Posterior cingulate gyrus (tissue), 11 donors: ENCODE measurements at places on chromosomes 13 and 19.

- DNase-seq: no peak
Measured at GRCh38 chr19:58381460-58382212, 806 bp upstream of the ZNF837 start.

DNA sequence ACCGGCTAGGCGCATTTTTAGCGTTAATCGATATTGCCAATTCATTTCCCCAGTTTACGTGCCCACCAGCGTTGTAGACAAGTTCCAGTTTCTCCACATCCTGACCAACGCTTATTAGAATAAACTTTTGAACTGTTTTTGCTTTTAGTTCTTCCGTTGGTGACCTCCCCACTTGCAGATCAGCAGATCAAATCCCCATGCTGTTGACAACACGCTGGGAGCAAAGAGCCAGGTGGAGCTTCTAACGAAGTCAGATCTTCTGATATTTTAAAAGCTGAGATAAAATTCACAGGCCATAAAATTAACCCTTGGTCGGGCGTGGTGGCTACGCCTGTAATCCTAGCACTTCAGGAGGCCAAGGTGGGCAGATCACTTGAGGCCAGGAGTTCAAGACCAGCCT, 21.2 kb downstream of the RCN3 start:
- DNase-seq: no peak

DNA sequence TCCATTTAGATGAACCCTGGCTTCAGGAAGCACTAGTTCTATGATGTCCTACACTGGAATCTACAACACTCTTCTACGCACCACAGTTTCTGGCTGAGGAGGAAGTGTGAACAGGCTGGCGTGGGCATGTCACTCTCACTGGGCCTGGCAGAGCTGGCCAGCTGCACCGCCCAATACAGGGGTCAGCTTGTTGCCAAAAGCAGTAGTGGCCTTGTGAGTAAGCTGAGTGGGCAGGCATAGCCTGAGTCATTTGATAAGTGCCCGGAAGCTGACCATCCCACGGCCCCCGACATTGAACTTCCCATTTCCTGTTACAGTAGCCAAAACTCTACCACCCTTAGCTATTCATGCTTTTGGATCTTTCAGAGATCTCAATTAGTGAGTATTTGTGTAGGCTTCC, 240.9 kb upstream of the SERP2 start:
- no peak for DNase-seq

DNA sequence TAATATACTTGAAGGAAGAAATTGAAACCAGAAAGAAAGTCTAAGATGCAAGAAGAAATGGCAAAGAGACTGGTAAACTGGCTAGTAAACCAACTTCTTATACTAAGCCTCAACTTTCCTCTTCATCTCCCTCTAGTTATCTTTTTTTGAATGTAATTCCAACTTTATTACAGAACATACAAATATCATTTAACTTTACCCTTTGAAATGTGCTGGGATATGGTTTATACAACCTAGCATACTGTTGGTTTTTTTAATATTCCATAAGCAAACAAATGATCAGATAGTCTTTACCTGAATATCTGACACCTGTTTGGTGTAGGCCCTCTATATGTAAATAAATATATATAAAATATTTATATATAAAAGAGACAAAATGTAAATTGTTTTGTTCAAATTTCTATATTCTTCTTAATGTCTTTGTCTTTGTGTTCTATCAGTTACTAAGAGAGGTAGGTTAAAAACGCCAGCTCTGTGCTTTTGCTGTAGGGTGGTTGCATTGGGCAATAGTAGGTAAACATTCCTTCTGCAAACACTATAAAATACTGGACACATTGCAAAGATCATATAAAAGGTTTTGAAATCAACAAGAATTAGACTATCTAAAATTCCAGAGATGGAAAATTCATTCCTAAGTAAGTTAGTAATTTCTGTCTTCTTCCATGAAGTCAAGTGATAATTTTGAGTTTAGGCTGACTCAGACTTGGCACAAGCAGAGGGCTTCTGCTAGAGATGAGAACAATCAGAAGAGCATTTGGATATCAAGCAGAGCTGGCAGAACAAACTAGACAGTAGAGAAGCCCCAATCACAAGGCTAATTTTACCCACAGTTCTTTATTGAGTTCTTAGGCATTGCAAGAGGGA, 383.3 kb downstream of the RFC3 start:
- DNase-seq: no peak

- DNase-seq: no peak
Measured at GRCh38 chr13:43284162-43284561, 260.8 kb downstream of the DNAJC15 start.

DNA sequence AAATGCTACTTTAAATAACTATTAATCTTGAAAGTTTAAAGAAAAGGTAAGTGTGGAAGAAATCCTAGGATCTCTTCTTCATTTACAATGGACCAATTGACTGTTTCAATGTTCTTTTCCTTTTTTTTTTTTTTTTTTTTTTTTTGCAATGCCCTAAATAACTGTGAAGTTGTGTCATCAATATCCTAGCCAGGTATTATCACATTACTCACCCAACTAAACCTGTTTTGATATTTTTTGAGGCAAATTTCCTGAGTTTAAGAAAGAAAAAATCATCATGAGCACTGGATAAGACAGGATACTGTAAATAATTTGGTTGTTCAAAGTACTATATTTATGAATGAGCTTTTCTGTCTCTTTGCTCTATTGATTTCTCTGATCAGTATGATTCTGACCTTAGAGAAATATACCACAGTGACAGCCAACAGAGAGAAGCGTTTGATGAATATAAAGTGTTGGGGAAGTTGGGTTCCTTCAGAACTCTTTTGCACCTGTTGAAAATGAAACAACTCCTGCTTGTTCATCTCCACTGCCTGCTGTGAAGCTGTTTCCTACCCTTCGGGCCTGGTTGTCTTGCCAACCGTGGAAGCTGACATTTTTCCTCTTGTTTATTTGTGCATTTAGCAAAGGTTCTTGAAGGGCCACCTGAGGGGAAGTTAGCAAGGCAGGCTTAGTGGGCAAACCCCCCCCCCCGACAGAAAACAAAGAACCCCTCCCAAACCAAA, 1220.5 kb upstream of the SLC10A2 start:
- no peak for DNase-seq

GRCh38 chr19:31350033-31350692, 927 bp upstream of the TSHZ3 start:
- DNase-seq: no peak

DNA sequence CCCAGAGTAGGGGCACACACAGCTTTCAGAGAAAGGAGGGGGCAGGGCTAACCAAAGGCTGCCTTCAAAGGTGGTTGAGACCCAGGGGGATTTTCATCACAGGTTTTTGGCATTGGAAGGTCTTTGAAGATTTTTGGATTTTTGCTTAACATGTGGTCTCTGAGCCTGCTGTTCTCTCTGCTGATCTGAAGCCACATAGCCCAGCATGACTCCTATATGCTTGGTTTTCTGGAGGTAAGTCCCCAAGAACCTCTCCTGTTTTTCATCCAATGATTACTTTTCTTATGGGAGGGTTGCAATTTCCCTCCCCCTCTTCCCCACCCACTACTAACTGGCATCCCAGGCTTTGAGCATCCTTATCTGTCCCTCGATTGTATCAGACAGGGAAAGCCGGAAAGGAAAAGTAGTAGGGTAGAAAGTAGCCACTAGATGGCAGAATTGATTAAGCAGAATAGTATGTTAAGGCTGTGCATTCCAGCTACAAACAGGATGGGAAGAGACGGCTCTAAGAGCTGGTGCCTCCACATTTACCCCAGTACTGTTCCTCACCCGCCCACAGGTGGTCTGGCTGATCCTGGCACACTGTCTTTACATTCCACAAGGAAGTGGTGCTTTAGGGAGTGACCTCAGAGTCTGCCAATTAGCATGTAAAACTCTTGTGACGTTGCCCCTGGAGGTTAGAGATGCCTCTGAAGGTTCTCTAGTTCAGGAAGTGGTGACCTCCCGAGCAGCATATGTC, 218.9 kb upstream of the EDNRB start:
- DNase-seq: no peak

GRCh38 chr13:72839831-72840426, 58.0 kb downstream of the PIBF1 start:
- no peak for DNase-seq

GRCh38 chr13:26759907-26760831, at the start of gene GPR12:
TSS of gene GPR12 (minus strand) at chr13:26760786. CDS start at chr13:26759827, 959 bp downstream.
- DNase-seq: no peak

- DNase-seq: no peak
Measured at GRCh38 chr13:101412076-101412475, 4.2 kb downstream of the NALCN start.

DNA sequence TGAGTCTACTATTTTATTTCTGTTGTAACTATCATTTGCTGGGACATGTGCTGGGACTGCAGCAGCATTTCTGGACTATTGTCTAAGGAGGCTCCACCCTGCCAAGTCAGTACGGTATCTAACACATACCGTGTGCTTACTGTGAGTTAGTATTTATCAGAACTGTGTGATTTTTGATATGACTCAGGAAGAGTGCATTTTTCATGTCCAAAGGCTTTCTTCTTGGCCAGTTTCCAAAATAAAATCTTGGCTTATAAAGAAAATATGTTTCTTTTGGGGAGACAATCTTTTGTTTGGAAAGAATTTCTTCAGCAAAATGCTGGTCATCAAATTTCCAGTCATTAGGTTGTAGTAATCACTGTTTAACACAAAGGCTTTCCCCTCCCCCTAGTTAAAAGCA, 11.6 kb downstream of the PARP4 start:
- no peak for DNase-seq

DNA sequence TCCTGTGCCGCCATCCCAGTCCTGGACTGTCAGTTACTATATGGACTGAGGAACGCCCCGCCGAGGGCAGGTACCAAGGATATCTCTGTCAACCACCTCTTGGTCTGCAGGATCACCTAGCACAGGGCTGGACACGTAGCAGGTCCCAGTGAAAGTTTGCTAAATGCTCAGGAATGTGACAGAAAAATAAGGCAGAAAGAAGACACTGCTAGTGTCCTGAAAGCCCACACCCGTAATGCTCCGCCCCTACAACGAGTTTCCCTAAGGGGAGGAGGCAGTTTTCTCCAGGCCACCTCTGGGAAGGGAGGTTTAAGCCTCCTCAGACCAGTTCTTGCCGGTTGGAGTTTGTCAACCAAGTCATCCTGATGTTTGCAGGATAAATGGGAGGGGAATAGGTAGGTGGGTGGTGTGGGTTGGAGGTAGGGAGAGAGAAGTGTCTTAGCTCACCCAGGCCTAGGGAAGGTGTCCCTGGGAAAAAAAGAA, 1.7 kb upstream of the SERTAD3 start:
- DNase-seq: no peak

DNA sequence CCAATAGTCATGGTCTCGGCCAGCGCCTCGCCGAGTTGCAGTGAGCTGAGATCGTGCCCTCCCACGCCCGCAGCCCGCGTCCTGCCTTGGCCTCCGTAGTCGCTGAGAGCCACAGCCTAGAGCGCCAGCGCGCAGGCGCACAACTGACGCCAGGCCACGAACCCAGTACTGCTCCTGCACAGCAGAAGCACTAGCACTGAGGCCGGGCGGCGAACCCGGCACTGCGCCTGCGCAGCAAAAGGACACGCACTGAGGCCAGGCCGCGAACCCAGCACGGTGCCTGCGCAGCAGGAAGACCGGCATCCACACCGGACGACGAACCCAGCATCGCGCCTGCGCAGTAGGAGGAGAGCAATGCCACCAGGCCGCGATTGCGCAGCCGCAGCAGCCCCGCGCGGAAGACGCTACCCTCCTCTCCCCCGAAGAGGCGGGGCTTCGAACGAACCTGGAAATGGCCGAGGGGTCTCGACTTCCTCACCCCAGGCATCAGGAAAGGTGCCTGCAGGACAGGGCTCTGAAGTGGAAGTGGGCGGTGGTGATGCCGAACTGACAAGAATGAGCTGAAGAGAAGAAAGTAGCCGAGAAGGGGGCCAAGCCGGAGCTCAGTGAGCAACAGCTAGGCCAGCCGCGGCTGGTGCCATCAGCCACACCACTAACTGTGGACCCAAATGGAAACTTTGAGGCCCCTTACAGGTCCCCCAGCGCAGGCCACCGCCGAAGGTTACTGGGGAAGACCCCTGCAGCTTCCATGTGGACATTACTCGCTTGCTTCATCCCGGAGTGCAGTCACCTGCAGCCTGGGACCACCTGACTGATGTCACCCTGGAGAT, 7.5 kb downstream of the F10 start:
- no peak for DNase-seq

DNA sequence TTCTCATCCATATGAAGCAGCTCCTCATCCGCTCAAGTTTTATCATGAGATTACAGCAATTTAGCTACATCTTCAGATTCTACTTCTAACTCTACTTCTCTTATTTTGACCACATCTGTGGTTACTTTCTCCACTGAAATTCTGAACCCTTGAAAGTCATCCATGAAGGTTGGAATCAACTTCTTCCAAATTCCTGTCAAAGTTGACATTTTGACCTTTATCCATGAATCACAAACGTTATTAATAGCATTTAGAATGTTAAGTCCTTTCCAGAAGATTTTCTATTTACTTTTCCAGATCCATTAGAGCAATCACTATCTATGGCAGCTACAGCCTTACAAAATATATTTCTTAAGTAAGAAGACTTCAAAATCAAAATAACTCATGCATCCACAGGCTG, 421.7 kb upstream of the GPC6 start:
- no peak for DNase-seq

DNA sequence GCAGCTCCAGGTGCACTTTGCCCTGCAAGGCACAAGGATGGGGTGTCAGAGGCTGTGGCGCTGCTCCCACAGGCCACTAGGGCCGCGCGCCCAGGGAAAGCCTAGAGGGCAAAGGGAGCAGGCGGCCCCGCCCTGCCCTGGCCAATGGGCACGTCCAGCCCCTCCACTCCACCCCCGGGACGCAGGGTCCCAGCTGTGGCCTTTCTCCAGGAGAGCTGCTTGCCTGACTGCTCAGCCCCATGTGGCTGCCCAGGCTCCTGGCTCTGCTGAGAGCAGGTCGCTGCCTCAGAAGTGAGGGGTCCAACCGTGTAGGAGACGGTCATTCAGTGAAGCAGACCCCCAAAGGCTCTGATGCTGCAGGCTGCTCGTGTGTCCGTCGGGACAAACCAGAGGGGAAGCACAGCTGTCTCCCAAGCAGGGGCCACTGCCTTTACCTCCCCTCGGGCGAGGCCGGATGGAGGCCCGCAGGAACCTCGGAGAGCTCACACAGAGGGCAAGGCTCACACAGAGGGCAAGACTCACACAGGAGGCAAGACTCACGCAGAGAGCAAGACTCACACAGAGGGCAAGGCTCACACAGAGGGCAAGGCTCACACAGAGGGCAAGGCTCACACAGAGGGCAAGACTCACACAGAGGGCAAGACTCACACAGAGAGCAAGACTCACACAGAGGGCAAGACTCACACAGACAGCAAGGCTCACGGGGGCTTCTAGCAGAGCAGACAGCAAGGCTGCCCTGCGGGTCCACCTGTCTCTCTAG, 56.2 kb upstream of the C13orf46 start:
- no peak for DNase-seq

GRCh38 chr19:30066781-30067759, 125.0 kb downstream of the URI1 start:
- no peak for DNase-seq

DNA sequence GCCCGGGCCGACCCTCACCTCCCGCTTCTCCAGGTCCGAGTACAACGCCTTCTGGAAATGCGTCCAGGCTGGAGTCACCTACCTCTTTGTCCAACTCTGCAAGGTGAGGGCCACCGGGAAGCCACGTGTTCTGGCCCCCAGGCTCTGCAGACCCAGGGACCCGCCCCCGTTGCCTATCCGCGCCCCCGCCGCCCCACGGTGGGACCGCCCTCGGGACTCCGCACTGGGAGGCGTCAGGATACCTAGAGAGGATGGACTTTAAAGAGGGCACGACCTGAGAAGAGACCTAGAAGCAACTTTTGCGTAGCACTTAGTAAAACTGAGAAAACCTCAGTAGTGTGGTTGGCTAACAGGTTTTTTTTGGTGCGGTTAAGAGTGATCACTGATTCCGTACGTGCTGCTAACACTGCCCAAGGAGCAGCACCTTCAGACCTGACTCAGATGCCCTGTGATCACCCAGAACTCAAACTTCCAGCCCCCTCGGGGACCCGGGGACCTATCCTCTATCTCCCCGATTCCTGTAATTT, 492 bp downstream of the TMEM147 start:
- no peak for DNase-seq
